Thoracic aorta (tissue), 2 donors: ENCODE measurements at places on chromosomes 11 and 22. TPM values are rescaled to one million over a fixed set of nuclear protein-coding genes. Genes with fewer than 3 reads are reported as not detected.

GRCh38 chr11:10317776-10318526 lies 13.1 kb downstream of the ADM start:
- DNase-seq, result no peak

- DNase-seq, result no peak
Measured at GRCh38 chr11:47560426-47560825, 5.0 kb upstream of the PTPMT1 start.

DNA sequence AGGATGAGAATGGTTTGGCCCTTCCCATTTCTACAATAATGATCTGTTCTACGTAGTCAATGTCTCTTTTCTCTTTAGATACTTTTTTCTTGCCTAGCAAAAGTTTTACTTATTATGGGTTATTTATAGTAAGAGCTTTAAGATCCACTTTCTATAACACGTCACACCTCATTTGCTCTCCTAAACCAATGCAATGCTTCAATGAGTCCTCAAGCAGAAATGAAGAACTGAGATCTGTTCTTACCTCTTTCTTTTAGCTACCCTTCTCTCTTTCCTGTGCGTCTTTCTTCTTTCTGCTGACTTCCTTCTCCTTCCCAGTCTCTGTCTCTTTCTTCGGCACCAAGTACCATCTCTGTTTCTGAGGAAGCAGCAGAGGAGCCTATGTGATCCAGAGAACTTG lies 61.8 kb downstream of the SNX19 start:
- DNase-seq, result no peak

- no peak for DNase-seq
Measured at GRCh38 chr11:17206463-17206862, 1.3 kb downstream of the PIK3C2A start.

- DNase-seq, result no peak
Measured at GRCh38 chr11:34621876-34622275, 983 bp downstream of the EHF start.

Gene OR10D3
- total RNA-seq, result not detected

DNA sequence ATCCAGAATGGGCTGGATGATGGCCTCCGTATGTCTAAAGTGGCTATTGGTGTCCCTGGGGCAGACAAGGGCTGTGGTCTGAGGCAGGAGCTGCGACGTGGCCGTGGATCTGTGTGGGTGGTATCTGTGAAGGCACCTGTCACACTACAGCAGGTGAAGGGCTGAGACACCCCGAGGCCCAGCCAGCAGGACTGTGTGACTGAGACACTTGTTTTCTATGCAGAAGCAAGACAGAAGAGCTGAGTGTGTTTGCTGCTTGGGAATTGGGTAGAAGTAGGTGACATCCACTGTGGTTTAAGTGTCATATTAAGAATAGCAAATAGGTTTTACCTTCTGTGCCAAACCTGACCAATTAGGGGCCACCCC lies 35.0 kb downstream of the AMPD3 start:
- DNase-seq, result no peak

DNA sequence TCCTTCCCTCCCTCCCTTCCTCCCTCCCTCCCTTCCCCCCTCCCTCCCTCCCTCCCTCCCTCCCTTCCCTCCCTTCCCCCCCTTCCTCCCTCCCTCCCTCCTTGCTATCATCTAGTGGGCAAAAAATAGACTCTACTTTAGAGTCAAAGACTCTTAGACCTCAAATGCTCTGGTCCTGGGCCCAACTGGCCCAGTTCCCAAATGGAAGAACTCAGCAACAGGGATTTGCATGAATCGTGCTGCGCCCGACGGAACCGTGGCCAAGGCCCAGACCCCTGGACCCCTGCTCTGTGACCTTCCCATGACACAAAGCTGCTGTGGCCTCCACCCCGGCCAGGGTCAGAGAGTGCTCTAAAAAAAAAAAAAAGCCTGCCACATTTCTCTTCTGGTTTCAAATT lies 97.4 kb downstream of the WNT7B start:
- no peak for DNase-seq

Gene OR8H1
- total RNA-seq, result not detected

Gene PHETA2
- total RNA-seq, result 22.1 TPM

Gene PAMR1
- 4.3 TPM for total RNA-seq

DNA sequence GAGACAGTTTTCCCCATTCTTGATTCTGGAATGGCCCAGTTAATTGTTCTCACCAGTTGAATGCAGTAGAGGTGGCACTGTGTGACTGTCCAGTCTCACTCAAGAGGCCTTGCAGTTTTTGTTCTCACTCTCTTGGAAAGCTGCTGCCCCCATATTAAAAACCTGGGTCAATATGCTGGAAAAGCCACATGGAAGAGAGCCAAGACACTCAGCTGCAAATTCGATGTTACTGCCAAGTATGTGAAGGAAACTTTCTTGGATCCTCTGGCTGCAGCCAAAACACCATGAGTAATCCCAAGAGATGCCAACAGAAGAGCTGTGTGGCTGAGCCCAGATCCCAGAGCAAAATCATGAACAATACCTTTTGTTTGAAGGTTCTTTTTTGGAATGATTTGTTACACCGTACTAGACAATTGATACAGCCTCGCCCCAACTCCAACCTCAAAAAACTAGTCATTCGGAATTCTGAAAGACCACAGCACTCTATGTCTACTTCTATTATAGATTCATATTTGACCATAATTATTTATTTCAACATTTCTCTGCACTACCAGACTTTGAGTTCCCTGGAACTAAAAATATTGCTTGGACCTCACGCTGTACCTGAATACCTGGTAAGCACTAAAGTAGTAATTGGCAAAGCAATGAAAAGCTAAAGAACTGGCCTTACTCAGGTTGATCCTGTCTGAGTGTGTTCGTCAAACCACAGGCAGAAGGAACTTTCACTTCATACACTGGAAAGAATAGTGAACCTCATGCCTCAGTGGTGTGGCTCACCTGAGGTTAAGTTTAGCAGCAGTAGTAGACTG lies 378.8 kb downstream of the ETS1 start:
- DNase-seq, result peak; percentile 16

- no peak for DNase-seq
Measured at GRCh38 chr11:3338569-3339339, 40.2 kb downstream of the ZNF195 start.

Gene CCDC81
- 21.4 TPM for total RNA-seq

- no peak for DNase-seq
Measured at GRCh38 chr11:133904818-133905515, 51.8 kb downstream of the IGSF9B start.

GRCh38 chr22:39520226-39521105 lies at the start of gene ATF4:
TSS of gene ATF4 (plus strand) at chr22:39520562. CDS start at chr22:39521446, 884 bp downstream.
- DNase-seq, result peak; percentile 77

Gene PLA2G3
- total RNA-seq, result not detected
